ENCODE measurements at places on chromosomes 16 and 17.

DNA sequence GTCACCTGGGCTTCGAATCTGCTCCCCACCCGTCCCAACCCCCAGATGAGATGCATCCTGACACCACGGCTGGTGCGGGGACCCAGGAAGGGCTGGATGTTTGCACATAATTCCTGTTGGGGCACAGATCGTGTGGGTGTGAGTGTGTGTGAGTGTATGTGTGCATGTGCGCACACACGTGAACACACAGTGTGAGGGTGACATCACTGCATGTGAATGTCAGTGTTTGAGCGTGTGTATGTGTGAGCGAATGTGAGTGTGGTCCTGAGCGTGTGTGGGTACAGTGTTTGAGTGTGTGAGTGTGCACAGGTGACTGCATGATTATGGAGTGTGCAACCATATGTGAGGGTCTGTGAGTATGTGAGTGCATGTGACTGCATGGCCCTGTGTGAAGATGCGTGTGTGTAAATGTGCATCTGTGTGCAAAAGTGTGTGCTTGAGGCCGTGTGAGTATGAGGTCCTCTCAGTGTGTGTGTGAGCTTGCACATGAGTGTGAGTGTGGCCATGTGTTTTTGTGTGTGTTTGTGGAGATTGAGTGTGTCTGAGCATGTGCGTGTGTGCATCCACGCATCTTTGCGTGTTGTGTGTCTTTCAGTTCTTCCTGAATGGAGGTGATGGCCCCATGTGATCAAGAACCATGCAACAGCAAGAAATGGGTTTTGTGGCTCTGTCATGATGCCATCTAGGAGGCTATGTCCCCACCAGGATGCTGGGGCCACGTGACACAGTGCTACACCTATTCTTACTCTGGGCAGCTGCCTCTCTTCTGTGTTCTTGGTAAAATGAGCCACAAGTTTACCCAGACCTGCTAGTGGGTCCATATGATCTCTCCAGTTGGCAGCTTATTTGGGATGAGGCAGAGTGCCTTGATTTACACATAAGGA lies 70.5 kb upstream of the GCSH start:
- no peak for DNase-seq

GRCh38 chr17:50769884-50770283 lies 2.6 kb upstream of the ANKRD40CL start:
- no peak for DNase-seq

- DNase-seq = no peak
Measured at GRCh38 chr17:80793851-80794267, 197.8 kb upstream of the CHMP6 start.

DNA sequence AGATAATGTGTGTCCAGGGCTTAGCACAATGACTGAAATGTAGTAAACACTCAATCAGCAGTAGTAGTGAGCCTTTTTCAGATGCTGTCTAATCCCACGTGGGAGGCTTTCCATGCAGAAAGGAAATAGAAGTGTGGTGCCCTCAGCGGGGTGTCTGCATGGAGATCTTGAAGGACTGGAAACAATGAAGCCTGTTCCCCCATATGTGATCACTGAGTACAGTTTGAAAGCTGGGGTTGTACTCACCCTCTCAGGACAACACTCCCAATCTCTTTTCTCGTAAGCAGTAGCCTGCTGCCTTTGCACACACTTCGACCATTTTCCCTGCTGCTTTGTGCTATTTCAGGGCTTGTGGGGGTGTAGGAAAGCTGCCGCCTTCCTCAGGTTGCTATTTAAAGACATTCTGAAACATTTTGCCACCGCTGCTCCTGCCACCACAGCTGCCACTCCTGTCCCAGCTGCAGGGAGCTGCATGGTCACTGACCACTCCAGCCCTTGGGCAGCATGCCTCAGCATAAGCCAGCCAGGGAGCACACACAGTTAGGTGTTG lies 40.6 kb upstream of the HAS3 start:
- DNase-seq = no peak

DNA sequence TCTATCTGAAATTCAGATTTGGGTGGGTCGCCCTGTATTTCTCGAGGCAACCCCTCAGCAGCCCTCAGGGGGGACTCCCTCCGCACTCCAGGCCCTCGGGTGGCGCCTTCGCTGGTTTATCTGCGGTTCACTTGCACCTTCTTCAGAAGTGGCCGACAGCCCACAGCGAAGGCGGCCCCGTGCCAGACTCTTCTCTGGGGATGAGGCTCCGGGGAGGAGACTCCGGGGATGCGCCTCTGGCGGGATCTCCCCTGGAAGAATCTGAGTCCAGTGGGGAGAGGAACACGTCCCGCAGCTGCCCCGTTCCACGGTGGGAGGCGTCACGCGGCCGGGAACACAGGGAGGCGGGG lies 63.9 kb upstream of the DNAJA2 start:
- no peak for DNase-seq

DNA sequence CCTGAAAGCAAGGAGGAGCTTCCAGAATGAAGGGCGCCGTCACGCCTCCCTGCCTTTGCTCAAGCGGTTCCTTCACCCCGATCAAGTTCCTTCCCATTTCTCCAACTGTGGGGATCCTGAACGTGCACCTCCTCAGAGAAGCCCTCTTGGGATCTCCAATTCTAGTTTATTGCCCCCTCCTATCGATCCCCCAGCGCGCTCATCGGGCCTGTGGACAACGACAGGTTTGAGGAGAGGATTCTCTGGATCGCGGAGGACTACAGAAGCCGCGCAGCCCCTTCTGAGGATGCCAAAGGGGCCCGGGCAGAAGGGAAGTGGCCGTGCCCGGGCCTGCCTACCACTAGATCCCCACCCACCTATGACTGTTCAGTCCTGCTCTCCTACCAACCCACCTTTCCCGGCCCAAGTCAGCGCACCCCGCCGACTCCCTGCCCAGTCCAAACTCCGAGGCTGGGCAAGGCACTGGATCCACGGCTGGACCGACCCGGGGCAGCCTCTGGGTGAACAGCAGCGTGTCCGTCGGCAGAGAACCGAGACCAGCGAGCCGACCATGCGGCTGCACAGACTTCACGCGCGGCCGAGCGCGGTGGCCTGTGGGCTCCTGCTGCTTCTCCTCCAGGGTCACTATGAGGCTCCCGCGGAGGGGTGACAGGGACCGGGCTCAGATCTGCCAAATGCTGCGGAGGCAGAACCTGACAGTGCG lies 12.8 kb upstream of the CES3 start:
- no peak for DNase-seq

GRCh38 chr16:60481591-60481990 lies 1554.6 kb downstream of the CDH8 start:
- no peak for DNase-seq

DNA sequence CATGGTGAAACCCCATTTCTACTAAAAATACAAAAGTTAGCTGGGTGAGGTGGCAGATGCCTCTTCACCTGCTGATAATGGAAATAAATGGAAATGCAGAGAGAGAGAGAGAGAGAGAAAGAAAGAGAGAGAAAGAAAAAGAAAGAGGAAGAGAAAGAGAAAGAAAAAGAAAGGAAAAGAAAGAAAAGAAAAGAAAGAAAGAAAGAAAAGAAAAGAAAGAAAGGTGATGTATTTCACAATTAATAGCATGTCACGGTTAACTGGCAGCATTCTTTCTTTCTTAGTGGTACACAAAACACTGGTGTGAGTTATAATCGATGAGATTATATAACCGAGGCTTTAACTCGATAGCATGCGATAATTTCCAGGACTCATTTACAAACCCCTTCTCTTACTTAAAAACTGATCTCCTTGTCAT lies 3.2 kb downstream of the ACOX1 start:
- DNase-seq = no peak

- no peak for DNase-seq
Measured at GRCh38 chr17:43118679-43119615, 6.2 kb downstream of the BRCA1 start.

GRCh38 chr16:50096791-50097190 lies 31.0 kb downstream of the HEATR3 start:
- no peak for DNase-seq

DNA sequence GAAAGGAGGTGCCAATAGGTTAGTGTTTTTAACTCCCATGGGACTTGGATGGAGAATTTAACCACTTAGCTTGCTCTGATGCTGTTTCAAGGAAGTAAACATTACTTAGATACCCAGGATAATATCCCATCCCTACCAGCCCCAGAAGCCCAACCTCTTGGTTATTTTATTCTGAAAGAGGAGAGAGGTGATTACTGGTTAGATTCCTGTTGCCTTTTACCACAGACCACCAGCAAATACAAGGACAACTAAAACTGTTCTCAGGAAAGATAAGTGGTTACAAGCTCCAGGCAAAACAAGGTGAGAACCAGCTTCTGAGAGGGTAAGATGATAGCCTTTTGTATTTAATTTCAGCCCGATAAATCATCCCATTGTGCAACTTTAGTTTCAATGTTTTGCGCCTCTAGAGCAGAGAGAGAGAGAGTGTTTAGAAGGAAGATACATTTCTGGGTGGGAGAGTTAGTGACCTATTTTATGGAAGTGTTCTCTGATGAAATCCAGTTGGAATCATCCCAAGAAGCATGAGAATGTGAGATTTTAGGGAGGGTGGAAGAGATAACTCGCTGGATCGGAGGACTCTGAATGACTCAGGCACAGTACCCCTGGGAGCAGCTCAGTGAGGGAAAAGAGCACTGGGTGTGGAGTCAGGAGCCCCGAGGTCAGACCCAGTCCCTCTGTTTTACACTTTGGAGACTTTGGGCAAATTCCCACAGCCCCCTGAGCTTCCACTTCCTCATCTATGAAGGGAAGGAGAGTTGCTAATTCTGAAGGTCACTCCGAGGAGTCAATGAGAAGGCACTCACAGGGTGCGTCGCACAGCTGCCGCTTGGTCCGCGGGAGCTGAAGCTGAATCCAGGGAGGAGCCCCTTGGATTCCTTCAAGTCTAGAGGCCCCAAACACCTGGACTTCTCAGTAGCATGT lies 12.1 kb downstream of the GLP2R start:
- no peak for DNase-seq

DNA sequence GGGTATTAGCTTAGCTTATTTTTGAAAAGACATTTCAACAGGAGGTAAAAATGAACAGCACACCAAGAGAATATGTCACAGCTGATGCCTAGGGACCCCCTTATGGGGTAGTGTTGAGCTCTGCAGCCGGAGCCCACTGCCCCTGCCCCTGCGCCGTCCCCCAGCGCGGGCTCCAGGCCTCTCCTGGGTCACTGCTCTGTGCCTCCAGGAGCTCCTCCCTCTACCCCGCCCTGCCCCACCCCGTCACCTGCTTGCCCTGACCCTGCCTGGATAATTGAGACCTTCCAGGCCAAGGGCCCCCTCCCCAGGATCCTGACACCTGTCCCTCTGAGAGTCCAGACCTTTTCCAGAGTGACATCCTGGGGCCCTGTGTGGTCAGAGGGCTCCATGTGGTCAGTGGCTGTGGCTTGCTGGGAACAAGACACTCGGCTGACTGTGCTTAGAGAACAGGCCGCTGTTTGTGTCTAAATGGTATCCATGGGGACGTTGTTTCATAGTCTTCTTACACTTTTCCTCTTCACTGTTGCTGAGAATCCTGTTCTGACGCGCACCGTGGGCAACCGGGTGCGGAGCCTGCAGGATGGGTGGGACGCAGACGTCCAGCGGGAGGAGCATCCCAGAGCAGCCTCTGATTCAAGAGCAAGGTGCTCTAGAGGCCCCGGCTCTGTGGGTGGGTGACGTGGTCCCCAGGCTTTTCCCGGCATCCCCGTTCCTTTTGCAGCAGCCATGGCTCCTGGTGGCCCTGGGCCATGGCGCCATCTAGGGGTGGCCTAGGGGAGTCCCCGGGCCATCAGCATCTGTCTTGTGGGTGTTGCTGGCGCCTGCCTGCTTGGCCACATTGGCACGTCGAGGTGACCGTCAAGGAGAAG lies 20.0 kb upstream of the WFIKKN1 start:
- DNase-seq = peak; percentile 26

- no peak for DNase-seq
Measured at GRCh38 chr16:8611122-8611521, 10.4 kb upstream of the METTL22 start.

GRCh38 chr17:82287868-82288801 lies 14.6 kb upstream of the CSNK1D start:
- DNase-seq = no peak

DNA sequence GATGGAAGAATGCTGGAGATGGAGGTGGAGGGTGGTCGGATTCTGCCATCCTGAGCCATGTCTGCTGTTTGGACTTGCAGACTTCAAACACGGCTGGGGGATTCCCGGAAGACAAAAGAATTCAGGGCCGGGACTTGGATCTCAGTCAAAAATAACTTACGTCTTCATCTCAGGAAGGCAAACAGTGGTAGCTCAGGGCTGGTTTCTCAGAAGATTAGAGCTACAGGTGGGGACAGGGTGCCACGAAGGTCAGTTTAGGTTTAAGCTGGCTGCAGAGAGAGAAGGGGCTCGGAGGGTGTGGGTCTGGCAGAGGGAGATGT lies 4.3 kb upstream of the RHBDL3 start:
- DNase-seq = no peak

DNA sequence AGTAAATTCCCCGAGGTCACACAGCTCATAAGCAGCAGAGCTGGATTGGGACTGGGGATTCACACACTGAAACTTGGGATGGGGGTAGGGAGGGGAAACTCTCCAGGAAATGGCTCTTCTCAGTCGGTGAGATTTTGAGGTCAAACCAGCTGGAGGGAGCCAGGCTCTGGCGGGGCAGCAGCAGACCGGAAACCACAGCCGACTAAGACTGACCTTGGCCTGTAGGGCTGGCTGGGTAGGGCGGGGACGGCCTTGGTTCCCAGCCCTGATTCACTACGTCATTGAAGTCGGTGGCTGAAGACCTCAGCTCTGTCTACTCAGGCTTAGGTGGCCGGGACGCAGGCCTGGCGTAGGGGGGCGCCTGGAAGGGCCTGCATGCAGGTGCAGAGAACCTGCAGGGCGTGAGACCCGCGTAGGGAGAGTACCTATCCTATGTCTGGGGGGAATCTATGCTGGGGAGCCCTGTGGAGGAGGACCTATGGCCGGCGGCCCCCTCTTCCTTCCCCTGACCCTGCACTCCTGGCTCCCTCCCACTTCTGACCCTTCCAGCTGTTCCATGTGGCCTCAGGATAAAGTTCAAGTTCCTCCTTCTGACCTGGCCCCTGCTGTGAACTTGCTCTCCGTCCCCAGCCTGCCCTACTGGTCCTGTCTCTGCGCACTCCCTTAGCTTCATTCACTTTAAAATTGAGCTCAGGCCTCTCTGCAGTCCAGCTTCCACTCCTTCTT lies 11.9 kb upstream of the SLC4A1 start:
- no peak for DNase-seq

DNA sequence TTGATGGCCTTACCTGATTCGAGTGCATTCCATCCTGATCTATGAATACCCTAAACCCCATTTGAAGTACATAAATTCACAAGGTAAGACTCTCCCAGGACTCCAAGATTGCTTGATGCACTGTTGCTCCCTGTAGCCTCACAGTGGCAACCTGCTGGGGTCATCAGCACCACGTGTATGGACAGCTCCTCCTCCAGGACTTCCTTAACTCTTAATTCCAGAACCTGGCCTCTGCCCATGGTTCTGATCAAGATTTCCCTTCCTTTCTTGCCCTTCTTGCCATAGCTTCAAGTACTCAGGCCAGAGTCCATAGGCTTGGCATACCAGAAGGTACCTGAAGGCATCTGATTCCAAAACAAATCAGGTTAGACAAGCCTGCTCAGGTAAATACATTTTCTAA lies 34.0 kb upstream of the NLK start:
- DNase-seq = no peak

Data from activated naive CD8-positive, alpha-beta T cell treated with anti-CD3 and anti-CD28 coated beads, Interleukin-2, amount 50 U/mL, for 16 hours (primary cell).